ENCODE measurements at places on chromosomes 16 and 17.

GRCh38 chr16:81863630-81864352, 84.7 kb downstream of the PLCG2 start:
- DNase-seq: no peak

- DNase-seq: no peak
Observed at GRCh38 chr17:67109111-67109510, 64.8 kb downstream of the CACNG1 start.

DNA sequence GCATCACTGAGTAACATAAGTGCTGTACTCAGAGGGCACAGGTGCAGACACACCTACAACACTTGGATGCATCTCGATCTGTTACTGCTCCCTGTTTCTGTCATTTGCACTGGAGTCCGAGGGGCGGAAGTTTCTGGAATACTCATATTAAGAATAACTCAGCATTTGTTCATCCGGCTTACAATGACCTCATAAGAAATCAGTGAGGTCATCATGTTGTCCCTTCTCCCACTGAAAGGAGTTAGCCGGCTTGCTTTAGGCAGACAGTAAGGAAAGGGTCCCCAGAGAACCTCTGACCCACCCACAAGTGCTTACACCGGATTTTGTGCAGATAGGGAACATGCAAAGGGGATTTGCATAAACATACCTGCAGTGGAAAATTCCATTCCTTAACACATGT, 344.7 kb downstream of the HAPSTR1 start:
- no peak for DNase-seq

DNA sequence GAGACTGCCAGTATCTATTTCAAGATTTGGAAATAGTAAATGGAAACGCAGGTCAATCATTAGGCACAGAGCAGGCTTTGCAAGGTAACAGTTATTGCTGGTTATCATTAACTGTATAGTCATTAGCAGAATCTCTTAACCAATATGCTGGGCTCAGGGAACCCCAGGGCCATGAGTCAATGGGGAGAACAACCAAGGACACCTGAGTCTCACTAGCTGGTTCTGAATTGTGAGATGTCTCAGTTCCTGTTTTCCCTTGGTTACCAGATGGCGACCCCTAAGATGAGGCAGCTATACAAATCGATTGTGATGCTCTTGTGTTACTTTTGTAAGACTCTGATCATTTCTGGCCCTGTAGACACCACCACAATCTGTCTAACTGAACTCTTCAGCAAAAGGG, 385.3 kb downstream of the HAPSTR1 start:
- no peak for DNase-seq

- DNase-seq: no peak
Observed at GRCh38 chr16:75481475-75481874, 13.8 kb downstream of the CHST6 start.

GRCh38 chr16:87483481-87483880, 9.3 kb downstream of the ZCCHC14 start:
- DNase-seq: no peak
